ENCODE measurements at places on chromosomes 7 and 10. TPM values are rescaled to one million over a fixed set of nuclear protein-coding genes. Genes with fewer than 3 reads are reported as not detected.
A peak's percentile ranks its signal among the peaks of the same experiment; 100 is the strongest.

DNA sequence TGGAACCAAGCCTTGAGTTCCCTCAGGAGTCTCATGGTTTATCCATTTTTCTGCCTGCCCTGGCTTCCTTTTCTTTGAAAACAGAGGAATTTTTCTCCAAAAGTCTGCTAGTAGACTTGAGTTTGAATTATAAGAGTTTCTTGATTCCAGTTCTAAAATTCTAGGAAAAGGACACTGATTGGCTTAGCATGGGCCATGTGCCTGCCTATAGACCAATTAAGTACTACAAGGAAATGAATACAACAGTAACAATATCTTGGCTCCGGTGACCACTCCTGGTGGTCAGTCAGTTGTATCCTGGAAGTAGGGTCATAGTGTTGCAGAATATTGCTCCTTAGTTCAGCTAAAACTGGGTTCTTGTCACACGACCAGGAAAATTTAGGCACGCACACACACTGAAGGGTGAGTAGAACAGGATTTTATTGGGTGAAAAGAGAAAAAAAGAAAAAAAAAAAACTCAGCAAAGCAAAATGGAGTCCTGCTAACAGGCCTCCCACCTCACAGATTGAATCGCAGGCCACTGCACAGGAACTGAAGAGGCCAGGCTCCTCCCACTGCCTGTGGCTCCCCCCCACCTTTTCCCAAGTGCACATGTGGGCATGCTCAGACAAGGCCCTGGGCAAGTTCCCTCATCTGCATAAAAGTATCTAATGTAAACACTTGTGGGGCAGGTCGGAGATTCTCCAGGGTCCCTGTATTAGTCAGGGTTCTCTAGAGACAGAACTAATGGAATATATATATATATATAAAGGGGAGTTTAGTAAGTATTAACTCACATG, 155.1 kb downstream of the LYZL1 start:
- peaks cover 6% of the 10 kb centered on the region for H3K4me1 ChIP-seq
- no peak overlapping the region for H3K27ac ChIP-seq
- no peaks in the 10 kb centered on the region for H3K27me3 ChIP-seq
- no peak overlapping the region for H3K4me3 ChIP-seq

DNA sequence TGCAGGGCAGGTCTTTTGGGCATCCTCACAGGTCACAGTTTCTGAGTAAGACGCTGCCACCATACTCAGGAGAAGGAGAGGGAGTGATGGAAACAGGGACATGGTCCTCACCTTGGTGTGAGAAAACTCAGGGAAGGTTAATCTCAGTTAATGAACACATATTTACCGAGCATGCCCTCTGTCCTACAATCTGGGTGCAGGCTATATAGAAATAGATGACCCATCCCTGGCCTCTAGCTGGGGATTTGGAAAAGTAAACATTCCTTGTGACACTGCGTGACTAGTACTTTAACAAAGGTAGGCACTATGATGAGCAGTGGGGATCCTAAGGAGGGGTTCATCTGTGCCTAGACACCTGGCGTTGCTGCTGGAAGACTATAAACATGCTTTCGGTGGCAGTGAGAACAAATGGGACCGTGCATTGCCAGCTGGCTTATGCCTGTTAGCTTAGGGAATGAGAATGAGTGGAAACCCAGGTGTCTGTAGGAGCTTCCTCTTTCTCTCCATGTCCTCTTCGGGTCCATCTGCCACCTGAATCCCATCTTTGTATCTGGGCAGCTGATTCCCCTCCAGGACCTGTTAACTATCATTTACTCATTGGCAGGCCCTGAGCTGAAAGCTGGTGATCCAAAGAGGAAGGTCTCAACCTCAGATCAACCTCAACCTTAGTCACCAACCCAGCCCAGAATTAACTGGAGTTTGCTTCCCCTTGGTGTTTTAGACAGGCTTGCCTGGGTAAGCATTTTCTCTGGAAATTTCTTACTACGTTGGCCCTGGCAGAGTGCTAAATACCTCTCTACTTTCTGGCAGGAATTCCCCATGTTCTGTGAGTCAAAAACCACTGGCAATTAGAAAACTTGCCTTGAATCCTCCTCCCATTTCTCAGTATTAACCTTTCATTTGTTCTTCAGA, 794 bp downstream of the MBL2 start:
- H3K27ac ChIP-seq, result no peak overlapping the region
- H3K4me3 ChIP-seq, result no peak overlapping the region
- peak; percentile 68 for DNase-seq
- H3K4me1 ChIP-seq, result no peaks in the 10 kb centered on the region

GRCh38 chr10:61081301-61081700, 137.3 kb upstream of the RHOBTB1 start:
- H3K27ac ChIP-seq, result no peak overlapping the region
- no peaks in the 10 kb centered on the region for H3K4me1 ChIP-seq
- no peak overlapping the region for H3K4me3 ChIP-seq
- no peaks in the 10 kb centered on the region for H3K27me3 ChIP-seq
- no peaks in the 10 kb centered on the region for H3K36me3 ChIP-seq

DNA sequence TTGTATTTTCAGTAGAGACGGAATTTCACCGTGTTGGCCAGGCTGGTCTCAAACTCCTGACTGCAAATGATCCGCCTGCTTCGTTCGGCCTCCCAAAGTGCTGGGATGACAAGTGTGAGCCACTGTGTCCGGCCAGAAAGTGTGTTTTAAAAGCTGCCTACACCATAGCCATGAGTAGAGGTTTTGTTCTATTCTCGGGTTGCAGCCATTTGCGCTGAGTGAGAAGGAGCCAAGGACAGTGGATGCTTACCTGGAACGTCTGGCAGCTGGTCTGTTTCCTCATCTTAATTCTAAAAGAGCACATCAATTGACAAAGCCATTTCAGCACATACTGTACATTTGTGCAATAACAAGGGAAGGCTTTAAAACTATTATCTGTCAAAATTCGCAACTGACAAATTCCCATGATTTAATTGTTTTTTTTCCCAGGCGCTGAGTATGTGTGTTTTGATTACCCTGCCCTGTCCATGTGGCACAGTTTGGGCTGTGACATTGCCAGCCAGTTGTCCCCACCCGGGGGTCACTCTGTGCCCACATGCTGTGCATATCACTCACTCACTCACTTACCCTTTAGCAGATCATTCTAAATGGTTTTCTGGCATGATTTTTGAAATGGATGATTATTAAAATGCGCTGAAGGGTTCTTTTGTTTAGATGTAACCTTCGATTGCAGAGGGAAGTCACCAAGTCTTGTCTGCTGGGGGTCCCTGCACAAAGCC, 251.6 kb downstream of the CCDC3 start:
- H3K27me3 ChIP-seq, result no peaks in the 10 kb centered on the region
- no peaks in the 10 kb centered on the region for H3K4me1 ChIP-seq
- no peak overlapping the region for H3K27ac ChIP-seq
- no peak overlapping the region for H3K4me3 ChIP-seq

DNA sequence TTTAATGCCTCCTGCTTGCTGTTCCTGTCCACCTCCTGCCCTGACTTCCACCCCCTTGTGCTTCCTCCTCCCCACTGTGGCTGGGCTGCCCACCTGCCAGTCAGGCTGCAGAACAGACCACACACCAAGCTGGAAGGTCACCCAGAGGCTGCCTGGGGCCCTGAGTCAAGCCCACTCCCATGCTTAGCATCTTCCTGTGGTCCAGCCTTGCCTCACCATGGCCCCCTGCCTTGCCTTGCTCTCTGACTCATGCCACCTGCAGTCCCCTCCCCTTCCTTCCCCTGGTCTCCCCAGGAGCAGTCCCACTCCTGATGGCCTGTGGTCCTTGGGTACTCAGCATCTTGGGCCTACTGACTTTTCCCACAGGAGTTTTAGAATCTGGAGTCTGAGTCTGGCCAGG, 2.3 kb downstream of the CLEC2L start:
- no peaks in the 10 kb centered on the region for H3K36me3 ChIP-seq
- H3K4me3 ChIP-seq, result no peak overlapping the region
- no peak for DNase-seq
- H3K4me1 ChIP-seq, result no peaks in the 10 kb centered on the region
- H3K27ac ChIP-seq, result no peak overlapping the region

- H3K4me1 ChIP-seq, result no peaks in the 10 kb centered on the region
- H3K36me3 ChIP-seq, result no peaks in the 10 kb centered on the region
- no peaks in the 10 kb centered on the region for H3K27me3 ChIP-seq
- DNase-seq, result no peak
- no peak overlapping the region for H3K4me3 ChIP-seq
- no peak overlapping the region for H3K27ac ChIP-seq
These were observed 190.9 kb downstream of the FANK1 start for GRCh38 chr10:126087153-126087680.

GRCh38 chr7:131900785-131901287, 344.4 kb upstream of the PODXL start:
- no peak for DNase-seq
- no peaks in the 10 kb centered on the region for H3K4me1 ChIP-seq
- no peak overlapping the region for H3K4me3 ChIP-seq

DNA sequence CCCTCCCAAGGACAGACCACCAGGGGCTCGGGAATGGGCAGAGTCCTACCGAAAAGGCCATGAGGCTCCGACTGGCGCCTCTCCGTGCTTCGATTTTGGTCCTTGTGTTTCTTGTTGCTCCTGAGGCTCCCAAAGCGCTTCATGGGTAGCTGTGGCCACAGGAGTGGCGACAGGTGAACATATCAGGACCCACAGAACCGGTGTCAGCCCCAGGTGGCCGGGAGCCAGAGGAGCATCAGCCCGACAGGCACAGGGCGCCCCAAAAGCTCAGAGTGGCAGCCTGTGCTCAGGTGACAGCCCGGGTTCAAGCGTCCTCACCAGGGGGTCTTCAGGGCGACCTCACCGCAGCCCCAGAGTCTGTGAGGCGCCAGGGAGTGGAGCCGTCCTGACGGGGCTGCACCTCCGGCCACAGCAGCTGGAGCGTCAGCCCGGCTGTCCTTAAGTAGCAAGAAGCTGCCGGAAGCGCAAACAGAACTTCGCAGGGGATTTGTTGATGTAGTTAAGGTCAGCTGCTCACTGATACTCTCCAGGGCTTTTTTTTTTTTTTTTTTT, 141.0 kb downstream of the PRKAG2 start:
- H3K4me1 ChIP-seq, result peaks cover 23% of the 10 kb centered on the region
- H3K27me3 ChIP-seq, result no peaks in the 10 kb centered on the region
- no peak for DNase-seq
- H3K27ac ChIP-seq, result peak overlapping the region; percentile 82
- no peaks in the 10 kb centered on the region for H3K36me3 ChIP-seq

- peaks cover 16% of the 10 kb centered on the region for H3K4me1 ChIP-seq
- no peak for DNase-seq
- H3K4me3 ChIP-seq, result no peak overlapping the region
- H3K27me3 ChIP-seq, result no peaks in the 10 kb centered on the region
These were observed 352.7 kb upstream of the SEMA3A start for GRCh38 chr7:84547331-84547730.

DNA sequence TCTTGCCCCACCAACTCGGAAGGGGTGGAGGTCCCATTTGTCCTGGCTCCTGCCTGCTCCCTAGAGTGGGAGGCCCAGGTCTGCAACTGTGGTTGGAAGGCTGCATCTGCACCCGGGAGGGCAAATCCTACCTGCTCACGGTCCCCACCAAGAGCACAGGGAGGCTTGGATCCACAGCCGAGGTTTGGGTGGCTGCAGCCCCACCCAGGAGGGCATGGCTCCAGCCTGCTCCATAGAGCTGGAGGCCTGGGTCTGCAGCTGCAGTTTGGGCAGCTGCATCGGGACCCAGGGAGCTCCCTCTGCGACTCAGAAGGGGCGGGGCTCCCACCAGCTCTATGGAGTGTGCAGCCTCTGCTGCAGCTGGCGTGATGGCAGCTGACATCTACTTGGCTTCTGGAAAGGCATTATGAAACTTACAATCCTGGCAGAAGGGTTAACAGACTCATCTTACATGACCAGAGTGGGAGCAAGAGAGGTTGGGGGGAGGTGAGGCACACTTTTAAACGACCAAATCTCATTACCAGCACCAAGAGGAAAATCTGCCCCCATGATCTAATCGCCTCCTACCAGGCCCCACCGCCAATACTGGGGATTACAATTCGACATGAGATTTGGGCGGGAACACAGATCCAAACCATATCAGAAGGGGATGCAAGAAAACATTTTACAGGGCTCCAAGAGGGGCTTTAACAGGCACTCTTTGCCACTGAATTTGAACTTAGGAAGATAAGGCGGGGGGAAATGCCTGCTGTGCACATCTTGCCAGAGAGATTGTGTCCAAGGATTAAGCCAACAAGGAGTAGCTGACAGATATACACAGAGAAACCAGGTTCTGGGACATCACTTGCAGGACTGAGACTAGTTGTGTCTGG, 8.2 kb upstream of the BLVRA start:
- H3K27ac ChIP-seq, result no peak overlapping the region
- no peaks in the 10 kb centered on the region for H3K27me3 ChIP-seq
- H3K36me3 ChIP-seq, result no peaks in the 10 kb centered on the region
- no peak overlapping the region for H3K4me3 ChIP-seq
- DNase-seq, result no peak
- H3K4me1 ChIP-seq, result no peaks in the 10 kb centered on the region

DNA sequence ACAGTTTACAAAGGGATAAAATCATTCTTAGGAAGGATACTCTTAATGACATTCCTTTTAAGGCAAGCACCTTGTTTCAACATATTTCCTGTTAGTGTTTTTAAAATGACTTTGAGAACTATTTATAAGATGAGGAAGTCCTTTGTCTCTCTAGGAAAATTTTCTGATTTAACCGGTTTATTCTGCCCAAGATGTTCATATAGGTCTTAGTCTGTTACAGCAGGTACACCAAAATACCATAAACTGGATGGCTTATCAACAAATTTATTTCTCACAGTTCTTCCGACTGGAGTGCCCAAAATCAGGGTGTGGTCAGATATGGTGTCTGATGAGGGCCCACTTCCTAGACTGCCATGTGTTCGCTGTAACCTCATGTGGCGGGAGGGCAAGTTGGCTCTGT, 77.9 kb downstream of the GSAP start:
- H3K4me3 ChIP-seq, result no peak overlapping the region
- no peaks in the 10 kb centered on the region for H3K36me3 ChIP-seq
- H3K27ac ChIP-seq, result peak overlapping the region; percentile 10
- H3K27me3 ChIP-seq, result no peaks in the 10 kb centered on the region
- H3K4me1 ChIP-seq, result peaks cover 35% of the 10 kb centered on the region

DNA sequence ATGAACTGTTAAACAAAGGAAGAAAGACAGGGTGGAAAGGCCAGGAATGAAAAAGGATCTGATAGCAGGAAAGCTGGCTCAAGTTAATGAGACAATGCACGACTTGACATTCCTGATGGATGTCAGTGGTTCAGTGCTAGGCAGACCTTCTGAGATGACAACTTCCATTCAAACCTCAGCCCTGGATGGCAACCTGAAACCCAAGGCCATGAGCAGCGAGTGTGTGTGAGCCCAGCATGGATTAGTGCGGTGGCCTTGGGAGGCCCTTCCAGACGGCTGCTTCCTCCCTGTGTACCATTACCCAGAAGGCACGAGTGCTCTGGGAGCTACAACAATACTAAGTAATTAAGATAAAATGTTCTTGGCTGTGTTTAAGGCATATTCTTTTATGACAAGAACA, 18.8 kb downstream of the TRIL start:
- no peaks in the 10 kb centered on the region for H3K4me1 ChIP-seq
- peaks cover 47% of the 10 kb centered on the region for H3K27me3 ChIP-seq
- H3K36me3 ChIP-seq, result no peaks in the 10 kb centered on the region
- no peak overlapping the region for H3K4me3 ChIP-seq

GRCh38 chr10:23897861-23898260, 311.1 kb upstream of the KIAA1217 start:
- H3K36me3 ChIP-seq, result no peaks in the 10 kb centered on the region
- H3K27me3 ChIP-seq, result peaks cover 4% of the 10 kb centered on the region
- no peak overlapping the region for H3K27ac ChIP-seq
- no peak overlapping the region for H3K4me3 ChIP-seq
- DNase-seq, result no peak

SUFU gene
- 5.0 TPM for total RNA-seq

All from esophagus muscularis mucosa (tissue), 4 donors.